ENCODE measurements at places on chromosomes 11 and 22. TPM values are rescaled to one million over a fixed set of nuclear protein-coding genes. Genes with fewer than 3 reads are reported as not detected.

Gene YPEL1
- polyA plus RNA-seq: 2.7 TPM

Gene C11orf86
- 297 TPM for polyA plus RNA-seq

Gene EHBP1L1
- 71.2 TPM for polyA plus RNA-seq

Gene RRP7A
- 6.6 TPM for polyA plus RNA-seq

Gene SHANK2
- 4.4 TPM for polyA plus RNA-seq

Gene MRPL23
- polyA plus RNA-seq: 63.3 TPM

Gene IGSF22
- 0.52 TPM for polyA plus RNA-seq

Gene OR8G1
- not detected for polyA plus RNA-seq

Gene ZNF215
- polyA plus RNA-seq: 0.46 TPM

Gene APOBEC3A
- polyA plus RNA-seq: 67.3 TPM

Gene SMTNL1
- not detected for polyA plus RNA-seq

Gene CASP1
- 35.4 TPM for polyA plus RNA-seq

Gene FIBIN
- polyA plus RNA-seq: 4.6 TPM

Gene DGCR8
- 6.7 TPM for polyA plus RNA-seq

Gene TMEM121B
- 0.17 TPM for polyA plus RNA-seq

Gene BRSK2
- not detected for polyA plus RNA-seq

Gene RCE1
- 8.3 TPM for polyA plus RNA-seq

Gene PKDREJ
- polyA plus RNA-seq: not detected

Gene CNGA4
- not detected for polyA plus RNA-seq

Gene DERL3
- 1.8 TPM for polyA plus RNA-seq

Gene KCNQ1OT1
- 0.32 TPM for polyA plus RNA-seq

Gene FZD4
- 0.69 TPM for polyA plus RNA-seq

Gene SHISA8
- not detected for polyA plus RNA-seq

Gene GRK3
- polyA plus RNA-seq: 1.4 TPM

Gene MS4A3
- polyA plus RNA-seq: not detected

Gene DNAJB7
- 0.60 TPM for polyA plus RNA-seq

Gene PLAAT3
- 21.0 TPM for polyA plus RNA-seq

Gene UBQLNL
- polyA plus RNA-seq: not detected

Gene RCOR2
- polyA plus RNA-seq: 0.69 TPM

Gene OR2AT4
- not detected for polyA plus RNA-seq

Gene SLC22A8
- polyA plus RNA-seq: not detected

Gene MS4A12
- 427 TPM for polyA plus RNA-seq

Gene MOGAT2
- 98.5 TPM for polyA plus RNA-seq

Gene OR6M1
- polyA plus RNA-seq: not detected

Gene PRAME
- not detected for polyA plus RNA-seq

Gene CARD10
- polyA plus RNA-seq: 31.8 TPM

Gene MUC6
- 0.04 TPM for polyA plus RNA-seq

Gene OTOG
- polyA plus RNA-seq: under 0.01 TPM

Gene MMP20
- polyA plus RNA-seq: not detected

Gene SNX32
- polyA plus RNA-seq: 1.5 TPM

Data from sigmoid colon (tissue), 7 donors.